ENCODE measurements at places on chromosomes 13 and 19.

DNA sequence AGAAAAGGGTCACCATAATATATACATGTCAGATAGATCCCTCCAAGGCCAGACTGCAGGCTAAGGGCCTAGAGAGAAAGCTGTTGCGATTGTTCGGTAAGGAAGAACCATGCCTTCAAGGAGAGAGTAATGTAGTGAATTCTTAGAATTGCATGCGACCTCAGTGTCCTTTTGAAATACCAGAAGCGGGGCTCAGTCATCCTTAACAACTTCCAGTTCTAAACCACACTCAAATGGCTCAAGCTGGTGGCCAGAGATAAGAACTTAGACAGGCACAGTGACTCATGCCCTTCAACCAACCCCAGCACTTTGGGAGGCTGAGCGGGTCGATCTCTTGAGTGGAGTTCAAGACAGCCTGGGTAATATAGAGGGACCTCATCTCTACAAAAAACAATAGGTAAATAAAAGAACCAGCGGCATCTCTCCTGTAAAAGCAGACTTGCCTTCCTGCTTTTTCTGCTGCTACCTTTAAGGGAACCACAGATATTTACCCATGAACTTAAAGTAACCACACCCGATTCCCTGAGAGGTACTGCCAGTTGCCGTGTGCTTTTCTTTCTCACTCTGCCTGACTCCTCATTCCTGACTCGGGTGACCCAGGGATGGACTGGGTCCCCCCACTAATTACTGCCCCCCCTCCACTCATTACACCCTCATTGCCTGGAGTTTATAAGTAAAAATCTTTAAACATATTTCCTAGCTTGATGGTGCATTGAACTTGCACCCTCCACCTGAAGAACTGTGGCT lies 15.4 kb upstream of the SIGLEC6 start:
- DNase-seq = no peak

GRCh38 chr19:917323-918151 lies at the start of gene KISS1R:
Gene KISS1R (plus strand): TSS chr19:917333. CDS start chr19:917503, 170 bp downstream.
- no peak for DNase-seq

DNA sequence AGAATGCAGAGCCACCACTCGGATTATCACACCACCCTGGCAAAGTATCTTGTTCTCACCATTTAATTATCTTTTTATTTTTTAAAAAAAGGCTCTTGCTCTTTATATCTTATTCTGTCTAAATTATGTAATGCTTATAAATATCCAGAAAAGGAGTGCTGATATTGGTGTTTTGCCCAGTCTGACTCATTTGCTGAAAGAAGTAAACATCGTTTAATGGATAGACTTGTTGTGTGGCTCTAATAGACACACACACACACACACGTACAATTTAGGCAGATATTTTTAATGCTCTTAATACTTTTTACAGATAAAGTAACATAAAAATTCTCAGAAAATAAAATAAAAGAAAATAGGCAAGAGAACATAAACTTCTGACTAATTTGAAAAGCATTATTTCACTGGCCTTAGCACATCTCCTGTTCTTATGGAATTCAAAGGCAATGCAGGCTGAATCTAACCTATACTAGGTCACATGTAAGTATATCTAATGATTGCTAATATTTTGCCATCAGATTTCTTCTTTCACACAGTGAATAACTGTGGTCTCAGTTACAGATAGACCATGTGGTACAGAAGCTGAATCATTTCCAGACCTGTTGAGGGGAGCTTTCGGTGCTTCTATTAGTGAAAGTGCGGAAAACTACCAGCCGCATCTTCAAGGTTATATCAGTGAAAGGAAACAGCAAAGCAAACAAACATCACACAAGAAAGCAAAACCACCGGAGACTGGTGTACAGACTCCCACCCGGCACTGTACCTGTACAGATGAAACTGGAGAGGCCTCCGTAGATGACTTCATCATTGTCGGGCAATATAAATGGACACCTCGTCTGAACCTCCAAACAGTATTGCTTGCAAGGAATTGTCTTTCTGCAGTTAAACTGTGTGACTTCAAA lies 642.1 kb upstream of the ARGLU1 start:
- no peak for DNase-seq

- DNase-seq = no peak
Measured at GRCh38 chr19:45115809-45116615, 23.0 kb downstream of the PPP1R37 start.

- DNase-seq = no peak
Measured at GRCh38 chr13:73849292-73849691, 284.9 kb downstream of the KLF12 start.

- DNase-seq = no peak
Measured at GRCh38 chr13:109529964-109530363, 256.4 kb downstream of the IRS2 start.

GRCh38 chr19:33280351-33280921 lies 21.9 kb downstream of the CEBPA start:
- peak; percentile 81 for DNase-seq

GRCh38 chr13:98476106-98476505 lies 100.8 kb downstream of the STK24 start:
- DNase-seq = peak; percentile 48
